ENCODE measurements at places on chromosomes 5 and 9.

GRCh38 chr9:125436613-125437443 lies 175.2 kb downstream of the GAPVD1 start:
- no peak for DNase-seq

GRCh38 chr9:12884736-12885395 lies 110.0 kb downstream of the LURAP1L start:
- no peak for DNase-seq

GRCh38 chr9:33748633-33749304 lies 46.6 kb upstream of the PRSS3 start:
- no peak for DNase-seq

DNA sequence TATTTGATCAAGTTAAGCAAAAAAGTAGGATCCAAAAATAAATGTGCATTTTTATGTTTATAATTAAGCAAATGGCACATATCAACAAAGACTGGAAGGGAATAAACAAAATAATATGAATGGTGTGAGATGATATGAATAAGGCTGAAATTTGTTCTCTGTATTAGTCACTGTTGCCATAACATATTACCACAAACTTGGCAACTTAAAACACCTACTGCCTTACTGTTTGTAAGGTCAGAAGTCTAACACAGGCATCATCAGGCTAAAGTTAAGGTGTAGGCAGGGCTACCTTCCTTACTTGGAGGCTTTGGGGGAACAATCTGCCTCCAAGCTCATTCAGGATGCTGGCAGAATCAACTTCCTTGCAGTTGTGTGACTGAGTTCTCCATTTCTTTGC lies 19.3 kb downstream of the PGGT1B start:
- DNase-seq: no peak

DNA sequence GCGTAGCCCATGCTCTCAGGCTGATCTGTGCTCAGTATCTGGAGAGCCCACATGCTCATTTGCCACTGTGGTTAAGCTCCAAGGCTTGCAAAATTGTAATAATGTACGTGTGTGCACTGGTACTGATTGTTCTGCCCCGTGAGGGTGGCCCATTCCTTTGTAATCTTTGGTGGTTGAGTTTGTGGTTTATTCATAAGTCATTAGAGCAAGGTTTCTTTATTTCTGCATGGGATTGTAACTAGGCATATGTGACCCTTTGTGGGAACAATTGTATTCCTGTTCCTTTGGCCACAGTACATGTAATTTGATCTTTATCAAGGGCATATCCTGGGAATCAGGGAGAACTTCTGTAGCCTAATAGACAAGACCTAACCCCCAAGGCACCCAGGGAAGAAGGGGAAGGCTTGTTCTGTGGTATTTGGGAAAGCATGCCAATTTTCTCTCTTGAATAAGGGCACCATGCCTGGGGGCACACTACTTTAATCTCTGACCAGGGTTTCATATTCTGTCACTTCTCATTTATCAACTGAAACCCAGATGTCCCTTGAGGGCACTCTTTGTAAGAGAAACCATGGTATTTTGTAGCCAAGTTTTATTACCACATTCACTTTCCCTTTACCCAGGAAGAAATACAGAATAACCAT lies 74.6 kb downstream of the NPR3 start:
- DNase-seq: no peak

DNA sequence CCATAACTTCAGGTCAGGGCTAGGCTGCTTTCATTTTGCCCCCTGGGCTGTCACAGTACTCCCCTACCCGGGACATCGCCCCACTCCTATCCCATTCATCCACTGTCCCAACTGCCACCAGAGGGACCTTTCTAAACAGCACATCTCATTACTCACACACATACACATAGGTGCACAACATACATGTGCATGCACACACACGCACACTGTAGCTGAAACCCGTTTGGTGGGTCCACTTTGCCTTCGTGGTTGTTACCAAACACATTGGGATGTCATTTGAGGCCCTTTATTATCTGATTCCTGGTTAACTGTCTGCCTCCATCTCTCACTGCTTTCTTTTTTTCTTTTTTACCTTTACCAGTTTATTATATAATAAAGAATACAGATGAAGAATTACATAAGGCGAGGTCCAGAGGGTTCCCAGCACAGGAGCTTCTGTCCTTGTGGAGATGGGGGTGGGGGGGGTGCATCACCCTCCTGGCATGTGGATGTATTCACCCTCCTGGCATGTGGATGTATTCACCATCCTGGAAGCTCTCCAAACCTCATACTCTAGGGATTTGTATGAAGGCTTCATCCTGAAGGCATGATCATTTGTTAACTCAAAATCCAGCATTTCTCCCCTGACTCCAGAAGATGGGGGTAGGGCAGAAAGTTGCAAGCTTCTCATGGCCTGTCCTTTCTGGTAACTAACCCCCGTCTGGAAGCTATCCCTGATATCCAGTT lies 186.0 kb downstream of the GOLPH3 start:
- DNase-seq: no peak

DNA sequence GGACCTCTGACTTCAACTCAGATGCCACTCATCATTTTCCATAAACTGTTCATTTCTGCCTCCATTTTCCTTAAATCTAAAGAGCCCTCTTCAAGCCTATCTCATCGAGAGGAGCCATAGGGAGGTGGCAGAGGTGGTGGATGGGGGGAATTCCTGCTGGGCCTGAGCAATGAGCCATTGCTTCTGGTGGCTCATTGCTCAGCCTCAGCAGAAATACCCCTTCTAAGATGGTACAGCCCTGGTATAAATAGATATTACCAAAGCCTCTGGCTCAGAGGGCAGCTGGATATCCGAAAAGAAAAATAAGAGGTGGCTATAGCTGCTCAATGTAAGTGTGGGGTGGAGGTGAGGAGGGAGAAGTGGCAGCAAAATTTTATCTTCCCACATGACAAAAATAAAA lies 313.5 kb downstream of the CAAP1 start:
- DNase-seq: no peak

- DNase-seq: no peak
Observed at GRCh38 chr5:93594591-93595419, 11.8 kb downstream of the NR2F1 start.

DNA sequence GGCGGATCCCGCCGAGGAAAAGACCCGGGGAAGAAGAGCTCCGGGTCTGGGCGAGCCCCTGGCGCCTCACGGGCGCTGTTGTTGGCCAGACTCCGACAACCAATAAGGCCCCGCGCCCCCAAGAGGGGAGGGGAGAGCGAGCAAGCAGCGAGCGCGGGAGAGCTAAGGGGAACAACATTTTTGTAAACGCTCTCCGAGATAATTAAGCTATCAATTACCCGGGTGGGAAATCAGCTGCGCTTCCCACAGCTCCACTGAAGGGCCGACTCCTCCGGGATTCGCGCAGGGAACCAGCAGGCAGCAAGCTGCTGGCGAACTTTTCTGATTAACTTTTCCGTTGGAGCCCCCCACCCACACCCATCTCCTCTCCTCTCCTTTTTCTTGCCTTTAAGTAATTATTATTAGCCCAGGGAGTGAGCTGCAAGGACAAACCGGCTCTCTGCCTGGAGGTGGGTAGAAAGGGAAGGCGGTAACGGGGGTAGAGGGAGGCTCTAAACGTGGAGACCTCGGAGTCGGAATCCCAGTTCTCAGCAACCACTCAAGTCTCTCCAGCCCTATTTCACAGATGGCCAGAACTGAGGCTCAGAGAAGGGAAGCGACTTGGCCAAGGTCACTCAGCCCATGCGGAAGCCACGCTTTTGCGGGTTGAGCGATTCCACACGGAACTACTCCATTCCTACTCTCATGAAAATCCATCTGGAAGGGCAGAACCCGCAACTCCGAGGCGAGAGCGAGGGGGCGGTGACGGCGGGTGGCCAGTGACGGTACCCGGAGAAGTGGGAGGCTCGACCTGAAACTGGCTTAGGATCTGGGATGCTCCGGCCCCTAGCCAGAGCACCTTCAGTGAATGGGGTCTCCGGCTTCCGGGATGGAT lies 1.3 kb downstream of the ASTN2 start:
- DNase-seq: no peak

GRCh38 chr5:91742550-91742949 lies 359.4 kb upstream of the ARRDC3 start:
- no peak for DNase-seq

GRCh38 chr5:59317023-59317773 lies 576.3 kb downstream of the PDE4D start:
- no peak for DNase-seq

DNA sequence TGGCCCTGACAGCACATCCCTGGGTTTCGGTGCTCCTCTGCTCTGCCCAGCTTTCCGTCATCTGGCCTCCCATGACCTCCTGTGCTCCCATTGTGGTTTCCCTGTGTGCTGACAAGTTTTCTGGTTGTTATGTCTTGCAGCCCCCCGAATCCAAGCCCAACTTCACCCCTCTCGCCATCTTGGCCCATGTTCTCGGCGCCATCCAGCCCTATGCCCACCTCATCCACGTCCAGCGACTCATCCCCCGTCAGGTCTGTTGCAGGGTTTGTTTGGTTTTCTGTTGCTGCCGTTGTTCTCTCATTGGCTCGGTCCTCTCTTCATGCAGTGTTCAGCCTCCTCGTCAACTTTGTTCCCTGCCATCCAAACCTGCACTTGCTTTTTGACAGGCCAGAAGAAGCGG lies 196.4 kb downstream of the NR3C1 start:
- DNase-seq: no peak

DNA sequence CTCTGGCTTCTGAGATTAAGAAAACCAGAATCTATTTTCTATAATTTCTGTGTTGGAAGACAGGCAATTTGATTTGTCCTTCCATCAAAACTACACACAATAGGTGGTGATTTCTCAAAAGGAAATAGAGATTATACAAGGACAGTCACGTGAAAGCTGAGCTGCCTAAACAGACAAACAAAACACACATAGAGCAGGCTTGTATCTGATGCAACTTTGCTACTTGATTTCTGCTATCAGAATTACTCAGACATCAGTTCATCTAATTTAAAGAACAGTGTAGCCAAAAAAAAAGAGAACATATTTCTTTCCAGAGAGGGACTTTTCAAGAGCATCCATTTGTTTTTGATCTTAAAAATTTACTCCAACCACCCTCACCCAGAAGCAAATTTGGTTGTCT lies 2128.3 kb upstream of the C9orf72 start:
- DNase-seq: no peak

- DNase-seq: peak; percentile 22
Observed at GRCh38 chr9:113492343-113493202, 29.0 kb downstream of the RGS3 start.

DNA sequence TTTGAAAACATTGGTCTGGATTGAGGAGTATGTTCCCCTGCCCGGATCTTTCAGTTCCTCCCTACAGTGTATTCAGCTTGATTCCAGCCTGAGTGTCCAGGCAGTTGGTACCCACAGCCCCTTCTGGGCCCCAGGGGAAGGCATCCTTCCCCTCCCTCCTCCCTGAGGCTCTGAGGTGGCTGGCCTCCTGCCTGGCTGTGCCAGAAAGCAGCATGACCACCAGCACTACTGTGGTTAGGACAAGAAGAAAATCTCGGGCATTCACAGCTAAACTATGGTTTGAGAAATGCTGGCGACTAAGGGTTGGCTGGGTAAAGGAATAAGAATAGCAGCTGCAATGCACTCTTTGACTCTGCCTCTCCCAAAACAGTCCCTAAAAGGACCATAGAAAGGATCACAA lies 84.6 kb upstream of the LIFR start:
- DNase-seq: no peak

- DNase-seq: peak; percentile 60
Observed at GRCh38 chr5:135718151-135718550, 116.3 kb upstream of the SLC25A48 start.

DNA sequence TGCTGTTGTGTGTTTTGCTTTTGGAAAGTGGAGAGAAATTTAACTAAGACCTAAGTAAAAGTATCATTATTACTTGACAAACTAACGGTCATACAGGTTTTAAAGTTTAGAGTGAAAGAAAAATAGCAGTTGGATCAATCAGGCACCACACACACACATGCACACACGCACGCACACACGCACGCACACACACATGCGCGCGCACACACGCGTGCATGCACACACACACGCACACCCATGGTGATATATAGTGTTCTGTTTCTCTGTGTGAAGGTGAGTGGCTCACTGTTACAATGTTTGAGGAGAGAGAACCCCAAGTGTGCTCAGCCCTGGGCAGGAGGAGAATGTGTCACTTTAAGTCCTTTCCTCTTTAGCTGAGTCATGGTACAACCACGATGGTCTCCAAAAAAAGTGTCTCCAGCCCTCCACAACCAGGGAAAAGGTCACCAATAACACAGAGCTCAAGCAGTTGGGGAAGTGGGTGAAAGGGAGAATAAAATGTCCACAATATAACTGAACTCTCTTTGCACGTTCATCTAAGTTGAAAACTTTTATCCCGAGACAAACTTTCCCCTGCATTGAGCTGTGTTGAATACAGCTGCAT lies 3.2 kb downstream of the ZNF366 start:
- peak; percentile 79 for DNase-seq

GRCh38 chr5:61587125-61587524 lies 255.1 kb downstream of the ZSWIM6 start:
- DNase-seq: no peak

- DNase-seq: peak; percentile 11
Observed at GRCh38 chr9:19999491-20000057, 210.7 kb upstream of the SLC24A2 start.

DNA sequence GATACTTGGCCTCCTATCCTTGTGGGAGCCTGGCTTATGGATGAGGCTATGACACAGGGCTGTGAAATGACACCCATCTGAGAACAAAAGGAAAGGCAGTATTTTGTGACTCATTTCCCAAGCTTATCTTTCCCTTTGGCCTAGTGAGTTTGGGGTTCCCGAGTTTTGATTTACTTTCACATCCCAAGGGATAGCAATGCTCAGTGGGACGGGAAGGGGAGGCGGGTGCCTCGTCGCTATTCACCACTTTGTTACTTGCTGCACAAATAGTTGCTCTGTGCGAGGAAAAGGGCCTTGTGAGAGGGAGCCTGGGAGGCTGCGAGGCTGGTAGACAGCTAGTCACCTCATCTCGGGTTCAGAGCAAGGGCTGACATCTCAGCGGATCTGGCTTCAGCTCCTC lies 59.1 kb upstream of the ENTREP1 start:
- no peak for DNase-seq

GRCh38 chr9:8907868-8908267 lies 1108.3 kb upstream of the DMAC1 start:
- DNase-seq: no peak

DNA sequence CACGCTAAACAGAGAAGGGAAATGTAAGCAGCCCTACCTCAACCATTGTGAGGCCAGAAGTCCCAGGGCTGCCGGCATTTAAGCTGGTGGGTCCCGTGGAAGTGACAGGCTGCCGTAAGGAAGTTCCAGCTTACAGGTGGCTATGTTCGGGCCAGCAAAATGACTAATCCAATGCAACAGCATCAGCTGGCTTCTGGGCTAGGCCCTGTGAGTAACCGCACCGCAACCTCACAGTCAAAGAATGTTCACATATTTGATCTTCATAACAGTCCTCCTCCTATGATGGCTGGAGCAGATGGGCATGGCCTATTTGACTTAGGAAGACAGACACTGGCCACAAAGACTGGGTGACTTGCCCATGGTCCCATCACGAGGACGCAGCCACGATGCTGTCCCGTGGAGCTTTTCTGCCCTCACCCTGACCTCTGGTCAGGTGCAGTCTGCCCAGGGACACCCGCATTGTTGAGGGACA lies 88.2 kb downstream of the LIFR start:
- no peak for DNase-seq

- no peak for DNase-seq
Observed at GRCh38 chr5:11467588-11467987, 436.7 kb downstream of the CTNND2 start.
